ENCODE measurements at places on chromosomes 6 and 20. TPM values are rescaled to one million over a fixed set of nuclear protein-coding genes. Genes with fewer than 3 reads are reported as not detected.
A peak's percentile ranks its signal among the peaks of the same experiment; 100 is the strongest.

TOX2 gene
- 1.8 TPM for total RNA-seq

COL9A3 gene
- total RNA-seq = 1.9 TPM

LY6G6F gene
- 3.2 TPM for total RNA-seq

GRM1 gene
- not detected for total RNA-seq

DDAH2 gene
- total RNA-seq = 24.6 TPM

KIF16B gene
- total RNA-seq = 9.2 TPM

MYH7B gene
- 0.18 TPM for total RNA-seq

- peaks cover 12% of the 10 kb centered on the region for H3K4me1 ChIP-seq
- DNase-seq = no peak
- H3K36me3 ChIP-seq = no peaks in the 10 kb centered on the region
- H3K27me3 ChIP-seq = no peaks in the 10 kb centered on the region
Observed at GRCh38 chr20:50788045-50788991, 6.5 kb upstream of the BCAS4 start.

DNA sequence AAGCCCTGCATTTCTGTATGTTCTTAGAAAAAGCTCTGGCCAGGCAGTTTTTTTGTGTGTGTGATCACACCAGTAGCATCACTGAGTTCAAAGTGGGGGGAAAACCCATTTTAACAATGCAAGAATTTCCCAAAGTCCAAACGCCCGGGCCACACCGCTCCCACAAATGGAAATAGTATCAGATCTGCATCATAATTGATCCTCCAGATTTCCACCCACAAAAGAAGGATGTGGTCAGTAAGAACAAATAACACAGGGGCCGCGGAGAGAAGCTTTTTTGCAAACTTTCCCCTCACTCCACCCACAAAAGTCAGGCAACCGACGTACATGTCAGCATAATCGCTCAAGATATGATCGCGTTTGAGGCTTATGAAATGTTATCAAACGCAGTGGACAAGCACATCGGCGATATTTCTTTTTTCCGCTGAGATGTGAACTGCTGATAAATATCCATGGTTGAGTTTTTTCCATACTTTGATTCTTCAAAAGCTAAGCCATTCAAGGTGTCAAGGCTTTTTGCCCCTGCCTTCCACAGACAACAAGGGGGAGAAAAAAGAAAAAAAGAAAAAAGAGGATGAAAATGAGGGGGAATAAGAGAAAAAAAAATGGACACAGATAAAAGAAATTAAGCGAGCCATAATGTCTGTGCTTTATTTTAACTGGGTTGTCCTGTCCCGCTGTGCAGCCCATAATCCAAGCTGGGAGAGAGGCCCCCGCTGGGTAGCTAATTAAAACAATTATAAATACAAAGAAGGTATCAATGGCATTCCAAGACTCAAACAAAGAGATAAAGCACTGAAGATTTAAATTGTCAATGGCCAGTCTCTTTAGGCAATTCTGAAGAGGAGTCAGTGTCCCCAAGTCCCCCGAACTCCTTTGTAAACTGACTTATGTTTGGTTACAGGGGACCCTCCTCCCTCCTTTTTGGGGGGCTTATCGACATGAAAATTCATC, 143.5 kb downstream of the ZFP64 start:
- H3K27me3 ChIP-seq = no peaks in the 10 kb centered on the region
- peak; percentile 47 for DNase-seq
- no peak overlapping the region for H3K4me3 ChIP-seq
- peaks cover 16% of the 10 kb centered on the region for H3K4me1 ChIP-seq
- H3K27ac ChIP-seq = no peak overlapping the region

DNA sequence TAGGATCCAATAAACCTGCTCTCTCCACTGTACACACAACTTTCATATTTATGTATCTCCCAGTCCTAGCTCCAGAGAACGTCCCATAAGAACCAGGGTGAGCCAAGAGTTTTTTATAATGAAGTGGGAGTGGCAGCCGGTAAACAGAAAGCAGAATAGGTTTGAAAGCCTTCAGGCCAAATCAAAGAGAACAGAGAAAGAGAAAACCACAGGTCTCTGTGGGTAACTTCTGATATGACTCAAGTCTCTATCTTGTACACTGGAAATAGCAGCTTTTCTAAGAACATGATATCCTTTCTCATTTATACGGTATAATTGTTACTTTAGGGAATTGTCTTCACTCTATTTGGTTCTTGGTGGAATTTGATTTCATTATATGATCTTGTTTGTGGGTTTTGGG, 273.6 kb downstream of the PACRG start:
- no peaks in the 10 kb centered on the region for H3K4me1 ChIP-seq
- no peak for DNase-seq
- H3K36me3 ChIP-seq = no peaks in the 10 kb centered on the region
- no peak overlapping the region for H3K4me3 ChIP-seq

- DNase-seq = no peak
- no peaks in the 10 kb centered on the region for H3K4me1 ChIP-seq
- no peaks in the 10 kb centered on the region for H3K36me3 ChIP-seq
- no peaks in the 10 kb centered on the region for H3K27me3 ChIP-seq
- no peak overlapping the region for H3K27ac ChIP-seq
Observed at GRCh38 chr6:63928613-63929012, 293.0 kb downstream of the PHF3 start.

DNA sequence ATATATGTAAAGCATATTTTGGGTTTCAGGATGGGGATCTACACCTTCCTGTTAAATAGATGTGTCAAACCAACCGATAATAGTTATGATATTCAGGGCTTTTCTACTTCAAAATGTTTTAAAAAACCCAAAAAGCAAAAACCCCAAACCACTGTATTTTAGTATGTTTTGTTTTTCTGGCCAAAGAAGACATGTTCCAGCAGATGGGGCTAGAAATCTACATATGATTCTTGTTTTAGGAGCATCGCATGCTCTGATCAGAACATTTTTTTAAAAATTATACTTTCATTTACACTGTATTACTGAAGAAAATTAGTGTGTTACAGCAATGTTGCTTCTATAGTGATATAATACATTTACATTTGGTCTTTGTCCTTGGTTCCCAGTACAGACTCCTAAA, 11.0 kb downstream of the RMND1 start:
- H3K27ac ChIP-seq = peak overlapping the region; percentile 9
- peaks cover 2% of the 10 kb centered on the region for H3K36me3 ChIP-seq

DNA sequence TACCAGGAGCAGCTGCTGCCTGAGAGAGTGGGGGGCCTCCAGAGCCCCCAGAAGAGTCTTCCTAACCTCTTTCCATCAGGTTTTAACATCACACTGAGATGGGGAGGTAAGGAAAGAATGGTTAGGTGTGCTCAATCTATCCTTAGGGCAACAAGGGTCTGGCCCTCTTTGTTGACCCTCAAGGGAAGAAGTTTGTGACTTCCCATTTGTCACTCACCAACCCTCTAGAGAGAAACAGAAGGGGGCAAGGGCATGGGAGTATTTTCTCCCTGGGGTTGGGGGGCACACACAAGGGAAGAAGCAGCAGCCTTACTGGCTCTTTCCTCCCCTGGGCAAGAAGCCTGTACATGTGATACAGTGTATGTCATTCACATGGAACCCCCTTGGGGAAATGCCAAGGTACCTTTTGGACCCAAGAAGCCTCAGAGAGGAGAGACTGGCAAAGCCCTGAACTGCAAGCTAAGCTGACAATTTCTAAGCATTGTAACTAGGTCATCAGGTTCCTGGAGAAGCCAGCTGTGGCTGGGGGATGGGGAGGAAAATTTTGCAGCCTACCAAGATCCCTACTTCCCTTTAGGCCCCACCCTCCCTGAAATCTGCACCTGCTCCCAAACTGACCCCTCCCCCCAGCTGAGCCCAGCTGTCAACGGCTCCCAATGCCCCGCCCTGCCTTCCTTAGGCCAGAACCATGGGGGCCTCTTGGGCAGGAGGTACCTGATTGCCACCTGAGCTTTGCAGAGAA, 14.5 kb downstream of the BCL2L1 start:
- no peak for DNase-seq
- H3K4me3 ChIP-seq = no peak overlapping the region
- peaks cover 53% of the 10 kb centered on the region for H3K4me1 ChIP-seq
- peaks cover 56% of the 10 kb centered on the region for H3K36me3 ChIP-seq

DNA sequence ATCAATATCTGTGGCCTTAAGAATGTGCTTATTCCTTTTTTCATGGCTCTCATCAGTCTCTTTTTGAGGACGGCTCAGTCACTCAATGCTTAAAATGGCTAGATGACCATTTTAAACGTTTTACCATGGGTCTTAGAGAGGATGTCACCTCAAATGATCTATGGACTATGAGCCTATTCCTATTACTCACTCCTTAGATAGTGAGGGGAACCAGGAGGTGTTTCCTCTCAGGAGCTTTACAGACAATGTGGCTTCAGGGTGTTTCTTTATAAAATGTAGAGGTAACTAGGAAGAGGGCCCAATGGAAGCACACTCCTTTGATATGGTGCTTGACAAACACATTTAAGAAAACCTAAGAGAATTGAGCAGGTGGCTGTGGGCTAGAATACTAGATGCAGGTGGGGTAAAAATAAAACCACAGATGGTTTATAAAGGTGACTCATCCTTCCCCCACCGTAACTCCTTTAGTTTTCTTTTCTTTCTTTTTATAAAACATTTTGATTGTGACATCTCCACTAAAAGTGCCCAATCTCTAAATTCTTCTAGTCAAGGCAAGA, 1.5 kb upstream of the TMEM200A start:
- peaks cover 13% of the 10 kb centered on the region for H3K27me3 ChIP-seq
- H3K4me1 ChIP-seq = peaks cover 15% of the 10 kb centered on the region
- H3K27ac ChIP-seq = no peak overlapping the region

DNA sequence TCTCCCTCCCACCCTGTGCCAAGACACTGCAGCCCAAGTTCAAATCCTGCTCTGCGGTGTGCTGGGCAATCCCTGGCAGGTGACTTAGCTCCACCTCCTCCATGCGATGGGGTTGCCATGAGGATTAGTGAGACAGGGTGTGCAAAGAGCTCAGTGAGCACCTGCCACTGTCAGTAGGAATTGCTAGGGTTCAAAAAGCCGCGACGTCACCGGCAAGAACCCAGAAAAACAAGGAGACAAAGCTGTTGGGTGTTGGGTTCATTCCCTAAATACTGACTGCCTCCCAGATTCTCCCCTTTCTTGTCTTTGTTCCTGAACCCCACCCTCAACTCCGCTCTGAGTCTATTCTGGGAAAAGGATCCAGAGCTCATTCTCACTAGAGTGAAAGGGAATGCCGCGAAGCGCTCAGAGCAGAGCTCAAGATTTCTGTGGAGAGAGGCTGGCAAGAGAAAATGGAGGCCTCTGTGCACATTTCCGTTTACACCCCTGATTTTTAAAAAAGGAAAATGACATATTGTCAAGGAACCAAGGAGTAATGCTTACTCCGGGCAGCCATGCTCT, 13.3 kb downstream of the PMEPA1 start:
- no peak overlapping the region for H3K4me3 ChIP-seq
- DNase-seq = no peak
- H3K36me3 ChIP-seq = no peaks in the 10 kb centered on the region
- no peaks in the 10 kb centered on the region for H3K27me3 ChIP-seq
- H3K4me1 ChIP-seq = peaks cover 10% of the 10 kb centered on the region

GRCh38 chr6:129759796-129760605, 50.0 kb upstream of the ARHGAP18 start:
- no peaks in the 10 kb centered on the region for H3K4me1 ChIP-seq
- H3K36me3 ChIP-seq = no peaks in the 10 kb centered on the region
- no peak overlapping the region for H3K4me3 ChIP-seq
- H3K27ac ChIP-seq = no peak overlapping the region
- H3K27me3 ChIP-seq = peaks cover 3% of the 10 kb centered on the region

DNA sequence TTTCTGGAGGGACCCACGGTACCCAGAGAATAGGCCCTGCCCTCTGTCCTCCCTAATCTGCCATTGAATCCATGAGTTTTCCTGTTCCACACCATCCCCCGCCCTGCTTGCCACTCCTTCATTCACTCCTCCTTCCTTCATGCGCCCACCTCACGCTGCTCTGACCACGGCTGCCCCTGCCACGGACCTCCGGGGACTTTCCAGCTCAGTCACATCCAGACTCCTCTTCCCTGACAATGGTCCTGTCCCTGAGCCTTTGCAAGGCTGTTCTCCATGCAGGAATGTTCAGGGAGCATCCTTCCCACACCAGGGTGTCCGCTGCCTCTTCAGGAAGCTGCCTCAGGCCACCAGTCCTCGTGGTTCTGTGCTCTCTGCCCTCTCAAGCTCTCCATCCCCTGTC, 25.9 kb downstream of the GLP1R start:
- no peak overlapping the region for H3K4me3 ChIP-seq
- H3K4me1 ChIP-seq = no peaks in the 10 kb centered on the region
- H3K36me3 ChIP-seq = no peaks in the 10 kb centered on the region
- no peak overlapping the region for H3K27ac ChIP-seq

GRCh38 chr6:163841733-163842132, 427.2 kb downstream of the QKI start:
- H3K27ac ChIP-seq = no peak overlapping the region
- H3K4me1 ChIP-seq = no peaks in the 10 kb centered on the region
- H3K36me3 ChIP-seq = no peaks in the 10 kb centered on the region
- DNase-seq = no peak
- no peak overlapping the region for H3K4me3 ChIP-seq
- peaks cover 3% of the 10 kb centered on the region for H3K27me3 ChIP-seq

GRCh38 chr20:14199111-14199510, 138.3 kb downstream of the FLRT3 start:
- no peaks in the 10 kb centered on the region for H3K4me1 ChIP-seq
- H3K4me3 ChIP-seq = no peak overlapping the region
- no peak for DNase-seq
- no peaks in the 10 kb centered on the region for H3K27me3 ChIP-seq

DNA sequence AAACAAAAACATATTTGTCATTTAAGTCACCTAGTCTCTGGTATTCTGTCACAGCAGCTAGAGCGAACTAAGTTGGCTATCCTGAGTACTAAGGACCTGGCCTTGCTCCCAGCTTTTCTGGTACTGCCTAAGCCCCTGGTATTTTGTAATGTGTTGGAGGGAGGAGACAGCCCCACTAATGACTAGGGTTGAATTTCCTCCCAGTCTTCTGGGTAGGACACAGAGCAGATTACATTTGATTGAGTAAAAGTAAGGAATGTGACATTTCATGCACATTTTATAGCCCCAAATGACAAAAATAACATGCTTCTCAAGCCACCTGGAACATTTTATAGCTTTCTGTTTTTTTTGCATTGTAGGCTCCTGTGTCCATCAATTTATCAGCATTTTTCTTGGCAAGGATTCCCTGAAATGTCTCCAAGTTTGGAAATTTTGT, 47.9 kb upstream of the DDR1 start:
- H3K27me3 ChIP-seq = no peaks in the 10 kb centered on the region
- H3K4me1 ChIP-seq = peaks cover 28% of the 10 kb centered on the region
- H3K36me3 ChIP-seq = no peaks in the 10 kb centered on the region
- no peak overlapping the region for H3K4me3 ChIP-seq
- no peak overlapping the region for H3K27ac ChIP-seq

DNA sequence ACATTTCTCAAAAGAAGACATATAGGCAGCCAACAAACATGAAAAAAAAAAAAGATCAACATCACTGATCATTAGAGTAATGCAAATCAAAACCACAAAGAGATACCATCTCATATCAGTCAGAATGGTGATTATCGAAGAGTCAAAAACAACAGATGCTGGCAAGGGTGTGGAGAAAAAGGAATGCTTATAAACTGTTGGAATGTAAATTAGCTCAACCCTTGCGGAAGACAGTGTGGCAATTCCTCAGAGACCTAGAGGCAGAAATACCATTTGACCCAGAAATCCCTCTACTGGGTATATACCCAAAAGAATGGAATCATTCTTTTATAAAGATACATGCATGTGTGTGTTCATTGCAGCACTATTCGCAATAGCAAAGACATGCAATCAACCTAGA, 303.8 kb upstream of the THEMIS start:
- H3K36me3 ChIP-seq = no peaks in the 10 kb centered on the region
- no peaks in the 10 kb centered on the region for H3K27me3 ChIP-seq
- H3K27ac ChIP-seq = no peak overlapping the region
- DNase-seq = no peak
- no peak overlapping the region for H3K4me3 ChIP-seq

- no peak overlapping the region for H3K4me3 ChIP-seq
- DNase-seq = no peak
- no peaks in the 10 kb centered on the region for H3K27me3 ChIP-seq
- no peaks in the 10 kb centered on the region for H3K36me3 ChIP-seq
Observed at GRCh38 chr6:99014061-99014460, 66.3 kb upstream of the FBXL4 start.
